ENCODE measurements at places on chromosomes 7 and 10. TPM values are rescaled to one million over a fixed set of nuclear protein-coding genes. Genes with fewer than 3 reads are reported as not detected.

The BTBD16 gene
- 0.98 TPM for total RNA-seq

The SEMA3D gene
- total RNA-seq, result 0.18 TPM

The TSPAN15 gene
- 2.6 TPM for total RNA-seq

The VAX1 gene
- not detected for total RNA-seq

The EBLN1 gene
- not detected for total RNA-seq

- DNase-seq, result no peak
Observed at GRCh38 chr10:123485341-123485960, 180.7 kb upstream of the GPR26 start.

DNA sequence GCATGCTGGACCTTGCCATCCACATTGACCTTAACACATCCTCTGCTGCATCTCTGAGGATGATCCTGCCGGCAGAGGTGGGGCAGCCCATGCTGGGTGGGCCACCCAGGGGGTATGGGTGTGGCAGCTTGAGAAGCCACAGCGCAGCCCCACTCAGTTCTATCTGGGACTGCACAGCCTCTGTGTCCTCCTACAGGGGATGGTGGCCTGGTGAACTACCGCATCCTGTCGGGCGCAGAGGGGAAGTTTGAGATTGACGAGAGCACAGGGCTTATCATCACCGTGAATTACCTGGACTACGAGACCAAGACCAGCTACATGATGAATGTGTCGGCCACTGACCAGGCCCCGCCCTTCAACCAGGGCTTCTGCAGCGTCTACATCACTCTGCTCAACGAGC, 12.2 kb upstream of the C10orf105 start:
- DNase-seq, result no peak

- DNase-seq, result peak; percentile 95
Observed at GRCh38 chr7:101244375-101245146, at the start of gene FIS1. Gene FIS1 (minus strand): TSS chr7:101245081. CDS start chr7:101245004, 77 bp downstream.

DNA sequence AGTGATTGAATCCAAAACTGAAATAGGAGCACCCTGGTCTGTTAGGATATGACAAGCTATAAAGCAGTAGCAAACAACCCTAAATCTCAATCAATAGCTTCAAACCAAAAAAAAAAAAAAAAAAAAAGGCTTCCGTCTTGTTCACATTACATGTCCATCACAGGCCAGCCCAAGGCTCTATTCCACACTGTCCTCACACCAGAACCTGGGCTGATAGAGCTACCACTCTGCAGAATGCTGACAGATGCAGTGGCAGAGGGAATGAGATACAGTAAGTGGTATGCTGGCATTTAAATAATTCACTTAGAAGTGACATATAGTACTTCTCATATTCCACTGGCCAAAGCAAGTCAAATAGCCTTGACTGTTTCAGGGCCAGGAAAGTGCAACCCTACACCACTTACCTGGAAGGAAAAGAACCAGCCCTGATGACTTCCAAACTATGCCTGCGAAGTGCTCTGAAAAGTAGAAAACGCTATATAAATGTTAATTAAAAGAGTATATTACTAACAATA, 5.8 kb downstream of the CDCA7L start:
- no peak for DNase-seq

GRCh38 chr7:43137811-43138210, 25.4 kb downstream of the HECW1 start:
- DNase-seq, result no peak

- no peak for DNase-seq
Observed at GRCh38 chr10:51139176-51139575, 64.9 kb downstream of the PRKG1 start.
